Chondrocyte (in vitro differentiated cells): ENCODE measurements at places on chromosomes 2 and 18. TPM values are rescaled to one million over a fixed set of nuclear protein-coding genes. Genes with fewer than 3 reads are reported as not detected.

DNA sequence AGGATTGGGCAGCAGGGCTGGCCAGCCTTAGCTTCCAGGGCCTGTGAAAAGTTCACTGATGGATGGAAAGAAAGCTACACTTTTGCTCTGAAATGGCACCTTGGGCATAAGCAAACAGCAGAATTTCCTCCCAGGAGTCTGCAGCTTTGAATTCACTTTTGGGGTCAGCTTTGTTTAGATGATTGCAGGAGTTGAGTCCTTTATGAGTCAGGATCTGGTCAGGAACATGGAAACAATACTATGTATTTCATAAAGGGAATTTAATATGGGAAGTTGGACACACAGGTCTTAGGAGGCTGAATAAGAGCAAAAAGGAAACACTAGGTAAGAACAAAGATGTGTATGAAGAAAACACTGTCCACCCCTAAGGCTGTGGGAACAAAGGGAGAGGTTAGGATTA lies 345.3 kb downstream of the TSN start:
- no peak for DNase-seq

DNA sequence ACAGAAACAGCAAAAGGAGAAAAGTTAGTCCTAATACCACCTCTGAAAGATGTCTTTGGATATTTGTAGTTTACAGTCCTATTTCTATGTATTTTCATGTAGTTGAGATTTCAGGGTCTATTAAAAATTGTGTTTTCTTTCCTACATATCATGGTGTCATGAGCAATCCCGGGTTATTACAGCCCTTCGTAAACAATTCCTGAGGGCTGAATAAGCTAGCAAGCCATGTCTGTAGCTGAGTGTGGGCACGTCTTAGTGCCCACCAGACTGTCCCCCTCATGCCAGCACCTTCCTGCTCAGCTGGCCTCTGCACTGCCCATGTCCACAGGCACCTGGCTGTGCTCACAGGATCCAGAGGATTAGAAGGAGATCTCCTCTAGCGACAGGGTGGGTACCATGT lies 60.6 kb downstream of the CTIF start:
- no peak for DNase-seq

DNA sequence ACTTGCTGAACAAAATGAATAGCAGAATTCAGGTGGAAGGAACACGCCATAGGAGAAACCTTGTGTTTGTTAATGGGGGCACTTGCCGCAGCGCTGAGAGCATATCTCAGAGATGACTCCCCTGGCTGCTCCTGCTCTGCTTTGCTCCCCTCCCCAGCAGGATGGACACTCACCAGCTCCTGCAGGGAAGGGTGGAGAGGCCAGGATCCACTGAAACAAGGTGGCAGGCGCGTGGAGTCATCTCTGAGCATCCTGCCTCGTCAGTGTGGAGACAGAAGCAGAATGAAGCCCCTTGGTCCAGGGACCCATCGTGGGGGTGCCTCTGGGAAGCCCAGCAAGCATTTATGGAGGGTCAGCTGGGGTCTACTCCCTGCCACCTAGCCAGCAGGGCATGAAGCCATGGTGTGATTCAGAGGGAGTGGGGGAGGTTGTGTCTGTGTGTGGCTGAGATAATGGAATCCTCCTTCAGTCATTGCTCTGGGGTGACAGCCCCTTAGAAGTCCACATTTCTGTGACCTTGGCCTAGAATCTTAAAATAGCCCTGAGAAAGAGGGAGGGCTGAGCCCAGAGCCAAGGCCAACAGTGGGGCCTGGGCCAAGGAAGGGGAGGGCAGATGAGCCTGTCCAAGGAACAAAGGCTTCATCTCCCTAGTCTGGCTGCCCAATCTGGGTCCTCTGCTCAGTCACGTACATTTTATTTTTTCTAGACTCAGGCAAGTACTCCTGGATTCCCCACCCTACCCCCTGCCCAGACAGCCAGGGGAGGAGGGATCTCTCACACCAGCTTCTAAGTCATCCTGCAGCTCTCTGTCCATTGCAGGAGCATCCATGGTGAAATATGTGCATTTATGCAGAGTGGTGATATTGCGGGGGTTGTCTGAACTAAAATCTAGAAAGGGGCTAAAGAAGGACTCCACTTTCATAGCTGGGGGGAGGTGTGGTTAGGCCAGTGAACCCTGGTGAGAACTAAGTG lies 215.4 kb downstream of the ZBTB7C start:
- DNase-seq, result no peak

- no peak for DNase-seq
Observed at GRCh38 chr2:120287183-120288015, 34.7 kb downstream of the RALB start.

- no peak for DNase-seq
Observed at GRCh38 chr2:19086231-19086651, 272.2 kb downstream of the OSR1 start.

DNA sequence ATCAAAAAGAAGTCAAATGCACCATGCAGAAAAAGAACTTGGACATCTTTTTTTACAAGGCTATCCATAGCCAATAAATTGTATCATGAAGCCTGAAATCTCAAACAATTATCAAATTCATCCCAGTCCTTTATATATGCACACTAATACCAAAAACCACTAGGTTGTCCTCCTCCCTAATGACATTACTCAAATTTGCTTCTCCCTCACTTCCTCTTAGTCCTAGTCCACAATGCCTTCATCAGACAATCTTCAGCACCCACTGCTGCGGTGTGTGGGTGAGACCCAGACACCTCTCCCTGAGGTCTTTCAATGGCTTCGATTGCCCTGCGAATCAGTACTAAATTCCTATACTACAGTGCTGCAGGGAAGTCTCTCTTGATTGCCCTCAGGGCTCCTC lies 58.1 kb downstream of the CLASP1 start:
- DNase-seq, result no peak

The SH3RF3 gene
- total RNA-seq, result 58.8 to 66.2 TPM (median 59.5 TPM) in 3 replicates

The ADRA2B gene
- 0.07 TPM in 1 of 3 replicates, not detected in the others for total RNA-seq

The C2orf80 gene
- not detected in 3 replicates for total RNA-seq

GRCh38 chr18:72181241-72181764 lies 362.8 kb downstream of the CBLN2 start:
- no peak for DNase-seq

The DPP4 gene
- 0.42 to 0.60 TPM in 2 of 3 replicates, not detected in the other for total RNA-seq

GRCh38 chr2:122980671-122981070 lies 1044.4 kb upstream of the CNTNAP5 start:
- DNase-seq, result no peak

GRCh38 chr18:59379772-59380522 lies 20.9 kb upstream of the LMAN1 start:
- no peak for DNase-seq

DNA sequence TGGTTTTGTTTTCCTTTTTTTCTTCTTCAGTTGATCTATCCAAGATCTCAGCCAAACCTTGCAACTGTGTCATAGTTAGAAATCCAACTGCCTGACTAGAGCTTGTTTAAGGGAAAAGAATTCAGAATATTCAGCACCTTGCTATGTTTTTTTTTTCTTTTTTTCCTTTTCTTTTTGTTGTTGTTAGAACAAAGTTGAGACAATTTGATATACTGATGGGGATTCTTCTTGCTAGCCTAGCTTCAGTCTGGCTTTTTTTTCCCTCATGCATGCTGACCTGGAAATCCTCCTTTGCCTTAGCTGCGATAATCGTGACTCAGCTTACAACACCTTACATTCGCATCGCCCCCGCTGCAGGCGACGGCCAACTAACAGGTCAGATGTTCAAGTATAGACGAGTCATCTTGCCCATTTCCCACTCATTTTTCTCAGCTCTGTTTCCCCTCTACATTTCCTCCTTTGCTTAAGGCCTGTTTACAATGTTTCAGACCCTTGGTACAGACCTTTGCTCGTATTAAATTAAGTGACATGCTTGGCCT lies 487.2 kb upstream of the RAB12 start:
- DNase-seq, result no peak

DNA sequence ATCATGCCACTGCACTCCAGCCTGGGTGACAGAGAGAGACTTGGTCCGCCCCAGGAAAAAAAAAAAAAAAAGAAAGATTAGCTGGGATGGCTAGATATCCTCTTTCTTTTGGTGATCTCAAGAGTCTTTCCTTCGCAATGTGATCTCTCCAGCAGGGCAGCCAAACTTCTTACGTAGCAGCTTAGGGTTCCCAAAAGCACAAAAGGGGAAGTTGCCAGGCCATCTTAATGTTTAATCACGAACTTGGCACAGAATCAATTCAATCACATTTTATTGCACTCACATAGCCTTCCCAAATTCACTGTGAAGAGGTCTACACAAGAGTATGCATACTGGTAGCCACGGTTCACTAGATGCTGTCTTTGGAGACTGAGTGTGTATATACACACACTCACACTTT lies 53.1 kb downstream of the VIL1 start:
- DNase-seq, result no peak

DNA sequence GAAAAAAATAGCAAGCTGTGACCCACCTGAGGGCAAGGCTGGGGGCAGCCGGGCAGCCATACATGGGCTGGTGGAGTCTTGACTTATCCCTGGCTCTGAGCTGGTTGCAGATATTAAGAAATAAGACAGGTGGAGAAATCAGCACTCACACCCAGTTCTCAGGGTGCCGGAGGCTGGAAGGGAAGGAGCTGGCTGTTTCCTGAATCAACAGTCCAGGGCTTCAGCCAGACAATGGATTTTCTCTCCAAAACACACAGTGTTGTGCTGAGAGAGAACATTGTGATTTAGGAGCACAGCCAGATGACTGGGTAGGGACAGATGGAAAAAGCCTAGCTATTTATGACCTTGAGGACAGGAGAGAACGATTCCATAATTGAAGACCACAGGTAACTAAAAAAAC lies 208.8 kb downstream of the LDLRAD4 start:
- no peak for DNase-seq

- no peak for DNase-seq
Observed at GRCh38 chr2:138113871-138114525, 149.7 kb downstream of the HNMT start.

- no peak for DNase-seq
Observed at GRCh38 chr2:101989740-101990460, 1.9 kb upstream of the IL1R2 start.

- DNase-seq, result no peak
Observed at GRCh38 chr2:158339513-158339912, 117.0 kb downstream of the CCDC148 start.

GRCh38 chr2:221443645-221444044 lies 128.5 kb downstream of the EPHA4 start:
- no peak for DNase-seq

- DNase-seq, result no peak
Observed at GRCh38 chr18:24914685-24915084, 437.3 kb downstream of the ZNF521 start.

DNA sequence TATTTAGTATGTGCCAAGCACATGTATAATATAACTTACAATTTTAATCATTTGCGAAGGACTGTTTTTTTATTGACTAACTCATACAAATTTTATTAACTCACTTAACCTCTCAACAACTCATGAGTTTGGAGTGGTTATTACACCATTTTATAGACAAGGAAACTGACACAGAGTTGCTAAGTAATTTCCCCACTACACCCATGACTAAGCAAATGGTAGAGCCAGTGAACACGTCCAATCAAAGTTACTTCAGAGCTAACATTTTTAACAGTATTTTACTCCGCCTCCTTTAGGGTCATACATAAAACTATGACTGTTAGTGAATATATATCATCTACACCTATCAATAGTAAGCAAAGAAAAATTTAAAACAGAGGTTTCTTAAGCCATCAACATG lies 556.7 kb upstream of the FSIP2 start:
- no peak for DNase-seq

DNA sequence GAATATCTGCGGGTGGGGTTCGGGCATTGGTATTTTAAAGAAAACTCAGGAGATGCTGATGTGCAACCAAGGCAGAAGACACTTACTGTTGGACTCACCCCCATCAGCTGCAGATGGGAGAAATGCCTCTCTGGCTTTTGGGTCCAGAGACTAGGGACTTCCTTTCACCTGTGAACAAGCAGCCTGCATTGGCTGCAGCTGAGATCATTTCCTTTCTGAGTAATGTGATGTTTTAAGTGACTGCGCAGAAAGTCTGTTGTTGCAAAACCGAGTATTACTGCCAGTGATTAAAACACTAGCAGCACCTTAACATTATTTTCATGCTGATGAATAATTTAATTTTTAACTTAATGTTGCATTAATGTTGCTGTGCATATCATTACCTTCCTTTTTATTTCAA lies 143.0 kb downstream of the TSN start:
- DNase-seq, result no peak

- no peak for DNase-seq
Observed at GRCh38 chr2:9001778-9002177, 1.7 kb downstream of the MBOAT2 start.

The STEAP3 gene
- 44.6 to 151 TPM (median 46.6 TPM) in 3 replicates for total RNA-seq

- DNase-seq, result no peak
Observed at GRCh38 chr18:35197296-35197695, 43.5 kb upstream of the ZNF397 start.

DNA sequence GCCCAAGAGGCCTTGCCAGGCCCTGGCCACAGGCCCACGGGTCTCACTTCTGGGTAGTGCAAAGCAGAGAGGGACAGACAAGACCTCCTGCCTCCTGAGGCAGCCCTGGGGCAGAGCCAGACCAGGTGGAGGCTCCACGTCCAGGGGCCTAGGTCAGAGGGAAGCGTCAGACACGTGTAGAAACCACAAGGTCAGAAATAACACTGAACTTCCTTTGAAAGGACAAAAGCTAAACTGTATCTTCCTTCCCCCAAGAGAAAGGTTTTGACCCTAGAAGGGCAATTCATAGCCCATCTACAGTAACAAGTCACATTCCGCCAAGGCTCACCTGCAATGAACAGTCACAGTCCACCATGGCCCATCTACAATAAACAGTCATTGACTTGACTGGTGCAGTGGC lies 17.9 kb downstream of the SDC1 start:
- DNase-seq, result no peak

GRCh38 chr2:220550995-220551700 lies 923.7 kb downstream of the SLC4A3 start:
- DNase-seq, result no peak

- no peak for DNase-seq
Observed at GRCh38 chr2:1694371-1695271, 49.7 kb downstream of the PXDN start.

The C2orf66 gene
- total RNA-seq, result 0.89 TPM in 1 of 3 replicates, not detected in the others

- DNase-seq, result no peak
Observed at GRCh38 chr2:219126555-219126954, 34.1 kb downstream of the NHEJ1 start.

DNA sequence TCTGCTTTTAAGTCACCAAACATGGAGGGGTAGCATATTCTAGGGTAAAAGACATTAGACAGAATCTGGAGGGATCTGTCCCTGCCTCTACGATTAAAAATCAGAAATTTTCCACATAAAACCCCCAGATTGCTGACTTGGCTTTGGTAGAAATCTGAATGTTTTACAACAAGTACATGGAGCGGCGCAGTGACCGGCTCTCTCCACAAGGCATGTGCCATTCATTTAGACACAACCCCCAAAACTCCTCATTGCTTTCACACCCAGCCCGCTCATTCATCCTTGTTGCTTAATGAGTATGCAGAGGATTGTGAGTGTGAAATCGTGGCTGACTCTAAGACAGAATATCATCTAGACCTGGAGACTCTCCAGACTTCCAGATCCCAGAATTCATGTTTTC lies 140.6 kb downstream of the CNTNAP5 start:
- no peak for DNase-seq

- DNase-seq, result no peak
Observed at GRCh38 chr2:207960090-207960489, 65.2 kb downstream of the PLEKHM3 start.

The BMP10 gene
- not detected in 3 replicates for total RNA-seq

The CABYR gene
- 8.1 to 11.5 TPM (median 9.8 TPM) in 3 replicates for total RNA-seq
